NCI-H345 (cell line): ENCODE measurements at places on chromosomes 5 and 9.

DNA sequence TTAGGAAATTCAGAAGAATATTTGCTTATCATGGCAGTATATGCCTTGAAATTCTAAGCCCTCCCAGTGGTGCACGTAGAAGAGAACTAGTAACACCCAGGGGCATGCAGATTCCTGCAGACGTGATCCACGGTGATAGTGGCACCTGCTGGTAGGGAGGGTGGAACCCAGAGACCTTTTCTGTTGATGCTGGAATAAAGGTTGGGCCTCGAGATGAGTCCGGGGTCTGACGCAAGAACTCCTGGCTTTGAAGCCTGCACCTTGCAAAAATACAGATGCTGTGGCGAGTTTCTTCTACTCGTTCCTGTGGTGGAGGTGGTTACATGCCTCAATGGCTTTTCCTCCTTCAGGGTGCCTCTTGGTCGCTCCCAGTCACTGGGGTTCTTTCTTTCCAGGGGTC, 39.5 kb upstream of the PHF2 start:
- no peak for DNase-seq

DNA sequence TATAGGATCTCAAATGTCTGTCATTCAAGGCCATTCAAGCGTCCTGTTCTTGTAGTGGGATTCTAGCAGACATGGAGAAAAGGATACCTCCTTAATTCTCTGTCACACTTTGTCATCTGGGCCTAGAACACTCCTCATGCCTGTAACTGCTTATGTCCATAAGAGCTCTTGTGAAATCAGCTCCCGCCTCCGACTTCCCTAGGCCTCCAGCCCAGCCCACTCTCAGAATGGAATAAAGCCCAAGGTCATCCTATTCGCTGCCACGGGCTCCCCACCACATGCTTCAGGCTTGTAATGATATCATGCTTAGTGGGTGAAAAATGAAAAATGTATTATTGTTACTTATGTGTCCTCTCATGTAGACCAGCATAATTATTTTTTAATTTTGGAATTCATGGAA, 632.5 kb downstream of the ISL1 start:
- peak; percentile 74 for DNase-seq

DNA sequence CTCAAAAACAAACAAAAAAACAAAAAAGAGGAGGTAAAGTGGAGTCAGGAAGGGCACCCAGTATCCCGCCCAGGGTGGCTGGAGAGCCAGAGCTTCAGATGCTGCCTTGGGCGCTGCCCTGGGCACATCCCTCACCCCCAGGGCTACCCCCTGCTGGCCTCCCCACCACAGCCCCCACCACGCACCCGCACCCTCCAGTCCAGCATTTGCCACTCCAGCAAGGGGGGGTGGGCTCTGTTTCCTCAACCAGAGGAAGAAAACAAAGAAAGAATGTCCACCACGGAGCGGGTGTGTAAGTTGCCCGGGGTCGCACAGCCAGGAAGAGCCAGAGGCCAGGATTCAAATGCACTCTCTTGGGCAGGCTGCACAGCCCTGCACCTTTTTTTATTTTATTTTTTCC, 86.1 kb downstream of the NTNG2 start:
- no peak for DNase-seq

GRCh38 chr5:150505041-150505511, 2.9 kb upstream of the NDST1 start:
- no peak for DNase-seq

DNA sequence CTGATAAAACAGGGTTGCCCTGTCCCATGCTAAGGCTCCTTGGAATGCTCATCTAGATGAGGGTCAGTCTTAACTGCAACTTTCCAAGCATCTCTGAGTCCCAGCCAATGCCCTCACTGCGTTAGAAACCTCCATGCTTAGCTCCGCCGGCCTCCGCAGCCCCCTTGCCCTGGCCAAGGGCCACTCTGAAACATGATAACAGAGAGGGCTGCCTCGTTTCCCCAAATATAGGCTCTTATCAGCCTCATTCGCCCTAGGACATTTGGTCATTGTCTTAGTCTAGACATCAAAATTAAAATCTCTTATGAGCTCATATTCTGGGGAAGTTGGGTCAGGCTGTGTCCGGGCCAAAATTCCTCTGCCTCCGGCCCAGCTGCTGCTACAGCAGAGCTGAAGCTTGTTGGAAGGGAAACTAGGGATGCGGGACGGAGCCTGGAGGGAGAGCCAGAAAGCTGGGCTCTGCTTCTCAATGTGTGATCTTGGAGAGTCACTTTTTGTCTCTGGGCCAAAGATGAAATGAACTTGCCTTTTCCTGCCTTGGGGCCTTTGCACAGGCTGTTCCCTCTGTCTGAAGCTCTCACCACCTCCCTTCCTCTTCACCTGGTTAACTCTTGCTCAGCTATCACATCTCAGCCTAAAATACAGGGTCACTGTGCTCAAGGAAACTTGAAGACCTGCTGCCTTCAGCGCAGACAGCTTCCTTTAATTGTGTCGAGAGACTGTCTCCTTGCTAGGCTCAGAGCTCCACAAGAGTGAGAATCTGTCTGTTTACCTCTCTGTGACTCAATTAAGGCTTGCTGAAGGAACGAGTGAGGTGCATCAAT, 191.3 kb downstream of the RGS3 start:
- DNase-seq: no peak

DNA sequence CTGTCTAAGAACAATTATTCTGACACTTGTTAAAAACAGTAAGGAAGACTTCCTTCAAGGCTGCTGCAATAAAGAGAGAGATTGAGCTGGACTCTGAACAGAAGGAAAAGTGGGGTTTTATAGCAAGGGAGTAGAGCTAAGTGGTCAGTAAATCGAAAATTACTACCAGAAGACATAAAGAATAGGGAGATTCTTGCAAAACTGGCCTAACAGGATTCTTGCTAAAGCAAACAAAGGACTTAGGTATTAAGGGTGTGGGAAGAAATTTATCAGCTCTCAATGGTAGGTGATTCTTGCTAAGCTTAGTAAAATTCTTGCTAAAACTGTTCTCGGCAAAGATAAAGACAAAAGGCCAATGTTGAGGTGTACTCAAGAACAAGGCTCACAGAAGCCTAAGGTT, 300.5 kb downstream of the SLCO4C1 start:
- DNase-seq: no peak
